Hematopoietic multipotent progenitor cell treated with erythropoietin and hydrocortisone succinate and interleukin-3 and kit ligand, for 4 days (in vitro differentiated cells): ENCODE measurements at places on chromosomes 7 and 10.

GRCh38 chr10:125762692-125763648, 12.7 kb downstream of the MMP21 start:
- no peak for DNase-seq

GRCh38 chr10:7233259-7233991, 177.4 kb downstream of the SFMBT2 start:
- peak; percentile 68 for DNase-seq

- peak; percentile 24 for DNase-seq
Measured at GRCh38 chr7:117796889-117797288, 76.4 kb downstream of the CTTNBP2 start.

GRCh38 chr7:135597926-135598305, 40.2 kb downstream of the NUP205 start:
- DNase-seq = no peak

- no peak for DNase-seq
Measured at GRCh38 chr7:25305831-25306230, 77.5 kb upstream of the NPVF start.

- DNase-seq = peak; percentile 96
Measured at GRCh38 chr10:124717911-124718741, 26.1 kb downstream of the FAM53B start.

DNA sequence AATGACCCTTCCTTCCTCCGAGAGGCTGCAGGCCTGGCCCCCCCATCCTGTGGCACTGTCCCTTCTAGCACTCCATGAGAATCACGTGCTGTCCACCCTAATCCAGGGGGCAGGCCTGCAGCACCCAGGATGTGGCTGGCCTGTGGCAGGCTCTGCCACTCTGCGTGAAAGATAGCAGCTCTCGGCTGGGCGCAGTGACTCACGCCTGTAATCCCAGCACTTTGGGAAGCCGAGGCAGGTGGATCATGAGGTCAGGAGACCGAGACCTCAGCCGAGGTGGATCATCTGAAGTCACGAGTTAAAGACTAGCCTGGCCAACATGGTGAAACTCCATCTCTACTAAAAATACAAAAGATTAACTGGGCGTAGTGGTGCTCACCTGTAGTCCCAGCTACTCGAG, 18.9 kb upstream of the LFNG start:
- no peak for DNase-seq

DNA sequence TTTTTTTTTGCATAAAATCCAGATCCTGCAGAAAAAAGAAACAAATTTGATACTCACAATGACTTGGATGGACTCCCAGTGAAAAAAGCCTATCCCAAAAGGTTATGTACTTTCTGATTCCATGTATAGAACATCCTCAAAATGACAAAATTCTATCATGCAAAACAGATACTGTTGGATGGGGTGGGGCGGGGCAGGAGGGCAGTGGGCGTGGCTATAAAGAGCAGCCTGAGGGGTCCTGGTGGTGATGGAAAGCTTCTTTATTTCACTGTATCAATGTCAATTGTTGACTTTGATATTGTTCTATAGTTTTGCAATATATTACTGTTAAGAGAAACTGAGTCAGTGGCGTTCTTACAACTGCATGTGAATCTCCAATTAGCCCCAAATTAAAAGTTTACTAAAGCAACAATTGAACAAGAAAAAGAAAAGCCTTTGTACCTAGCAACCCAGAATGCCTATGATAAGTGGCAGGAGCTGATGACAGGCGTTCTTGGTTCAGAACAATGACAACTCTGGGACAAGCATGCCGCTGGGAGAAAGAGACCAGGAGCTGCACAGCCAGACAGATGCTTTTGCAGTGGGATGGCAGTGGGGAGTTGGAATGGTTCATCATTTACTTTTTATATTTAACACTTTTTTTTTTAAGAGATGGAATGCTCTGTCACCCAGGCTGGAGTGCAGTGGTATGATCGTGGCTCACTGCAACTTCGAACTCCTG, 101.9 kb downstream of the LHPP start:
- DNase-seq = no peak
